Kidney epithelial cell (primary cell): ENCODE measurements at places on chromosomes 3 and 15. TPM values are rescaled to one million over a fixed set of nuclear protein-coding genes. Genes with fewer than 3 reads are reported as not detected.

ADAMTS9 gene
- total RNA-seq: 211 and 217 TPM in 2 replicates

TMEM40 gene
- 5.3 and 7.9 TPM in 2 replicates for total RNA-seq

ALPK3 gene
- total RNA-seq: 54.5 and 55.7 TPM in 2 replicates

SPRED1 gene
- total RNA-seq: 20.4 and 22.0 TPM in 2 replicates

- no peak for DNase-seq
Measured at GRCh38 chr3:179735321-179735720, 82.5 kb downstream of the USP13 start.

CLDN16 gene
- total RNA-seq: 10.9 and 12.0 TPM in 2 replicates

MESP2 gene
- total RNA-seq: 0.27 and 0.29 TPM in 2 replicates

HAPLN3 gene
- 16.8 and 28.2 TPM in 2 replicates for total RNA-seq

GRCh38 chr3:130354430-130354829, 9.0 kb downstream of the COL6A5 start:
- DNase-seq: no peak

STAC gene
- total RNA-seq: 15.3 and 17.5 TPM in 2 replicates

DNA sequence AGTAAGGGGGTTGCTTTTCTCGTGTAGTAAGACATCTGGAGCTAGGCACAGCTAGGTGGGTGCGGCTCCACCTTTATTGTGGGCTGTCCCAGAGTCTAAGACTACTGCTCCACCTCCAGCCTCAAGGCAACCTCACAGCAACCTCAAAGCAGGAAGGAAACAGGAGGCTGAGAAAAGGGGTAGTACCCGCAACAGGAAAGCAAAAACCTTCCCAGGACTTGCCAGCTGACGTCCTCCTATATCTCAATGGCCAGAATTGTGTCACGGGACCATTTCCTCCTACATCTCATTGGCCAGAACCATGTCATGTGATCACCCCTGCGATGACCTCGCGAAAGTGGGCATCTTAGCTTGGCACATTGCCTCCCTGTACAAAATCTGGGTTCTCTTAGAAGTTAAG, 4.3 kb upstream of the GPR160 start:
- no peak for DNase-seq

SLC27A2 gene
- total RNA-seq: 7.8 and 7.9 TPM in 2 replicates

DNA sequence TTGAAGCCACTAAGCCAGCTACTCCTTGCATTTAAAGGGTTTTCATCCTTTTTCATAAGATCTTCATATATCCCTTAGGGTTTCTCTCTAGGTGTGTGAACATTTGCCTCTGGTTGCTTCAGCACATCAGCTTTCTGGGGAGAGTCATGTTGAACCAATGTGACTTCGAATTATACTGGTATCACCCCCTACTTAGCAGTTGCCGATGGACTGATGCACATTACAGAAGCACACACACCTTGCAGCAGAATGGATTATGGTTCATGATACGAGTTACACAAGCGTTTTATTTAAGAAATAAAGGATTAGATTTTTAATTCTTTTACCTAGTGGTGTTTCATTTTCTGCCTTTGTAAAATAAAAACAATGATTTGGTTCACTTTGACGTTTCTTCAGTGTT, 39.6 kb downstream of the FBXO22 start:
- no peak for DNase-seq

DNA sequence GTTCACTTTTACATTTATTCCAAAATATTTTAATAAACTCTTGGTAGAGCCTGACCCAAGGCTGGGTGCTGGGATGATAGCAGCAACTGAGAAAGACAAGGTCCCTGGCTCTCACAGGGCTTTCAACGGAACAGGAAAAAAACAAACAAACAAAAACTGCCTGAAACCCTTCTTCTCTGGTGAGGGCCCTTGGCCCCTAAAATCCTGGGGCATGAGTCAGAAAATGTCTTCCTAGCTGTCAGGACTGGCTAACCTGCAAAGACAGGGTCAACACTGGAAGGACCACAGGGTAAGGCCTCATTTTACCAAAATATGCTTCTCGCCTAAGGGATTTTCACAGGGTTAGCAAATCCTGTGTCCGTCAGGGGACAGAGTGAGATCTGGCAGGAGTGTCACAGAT, 45.7 kb upstream of the WNT5A start:
- no peak for DNase-seq

DNA sequence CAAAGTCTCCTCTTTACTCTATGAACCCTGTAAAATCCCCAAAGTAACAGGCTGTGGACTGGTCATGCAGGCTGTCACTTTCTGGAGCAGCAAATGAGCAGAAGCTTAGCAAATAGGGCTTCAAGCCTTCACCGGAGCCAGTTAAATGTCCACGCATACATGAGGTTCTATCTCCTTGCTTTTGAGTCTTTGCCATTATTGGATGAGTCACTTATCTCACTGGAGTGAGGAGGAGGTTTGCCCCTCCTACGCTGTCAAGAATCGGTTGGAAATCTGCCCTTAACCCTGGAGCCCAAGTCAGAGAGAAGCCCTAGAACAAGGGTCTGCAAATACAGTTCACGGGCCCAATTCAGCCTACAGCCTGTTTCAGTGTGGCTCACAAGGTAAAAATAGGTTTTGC, 126.1 kb upstream of the CTNNB1 start:
- DNase-seq: no peak

DNA sequence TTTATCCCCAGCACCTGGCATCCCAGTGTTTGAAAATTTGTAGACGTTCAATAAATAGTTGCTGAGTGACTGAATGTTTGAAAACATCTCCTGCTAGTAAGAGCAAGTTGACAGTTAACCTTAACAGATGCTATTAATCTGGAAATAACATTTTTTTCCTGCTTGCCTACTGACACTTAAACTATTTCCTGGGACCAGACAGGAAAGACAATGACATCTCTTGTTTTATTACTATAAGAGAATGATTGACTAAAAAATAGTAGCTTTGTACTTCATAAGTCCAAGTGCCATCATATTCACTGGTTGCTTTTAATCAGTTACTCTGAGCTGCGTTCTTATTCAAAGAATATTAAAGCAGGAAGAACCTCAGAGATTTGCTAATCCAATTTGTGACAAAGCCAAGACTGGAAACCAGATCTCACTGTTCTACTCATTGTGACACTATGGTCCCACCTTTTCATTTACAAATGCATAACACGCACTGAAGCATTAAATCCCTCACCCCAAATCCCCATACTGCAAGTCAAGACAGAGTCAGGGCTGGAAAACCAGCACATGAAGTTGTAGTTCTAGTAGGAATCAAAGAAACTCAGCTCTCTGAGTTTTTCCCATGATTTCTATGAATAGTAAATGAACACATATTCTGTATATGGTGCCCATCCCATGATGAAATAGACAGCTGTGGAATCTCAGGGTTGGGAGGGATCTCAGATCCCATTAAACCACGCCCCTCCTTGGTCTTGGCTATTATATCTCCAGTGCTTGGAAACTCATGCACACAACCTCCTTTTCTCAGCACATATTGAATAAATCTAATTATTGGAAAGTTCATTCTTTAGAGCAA, 212.7 kb upstream of the P2RY1 start:
- no peak for DNase-seq

ARPP21 gene
- 0.14 and 0.71 TPM in 2 replicates for total RNA-seq

- DNase-seq: no peak
Measured at GRCh38 chr3:133271042-133271441, 128.8 kb upstream of the BFSP2 start.

DNA sequence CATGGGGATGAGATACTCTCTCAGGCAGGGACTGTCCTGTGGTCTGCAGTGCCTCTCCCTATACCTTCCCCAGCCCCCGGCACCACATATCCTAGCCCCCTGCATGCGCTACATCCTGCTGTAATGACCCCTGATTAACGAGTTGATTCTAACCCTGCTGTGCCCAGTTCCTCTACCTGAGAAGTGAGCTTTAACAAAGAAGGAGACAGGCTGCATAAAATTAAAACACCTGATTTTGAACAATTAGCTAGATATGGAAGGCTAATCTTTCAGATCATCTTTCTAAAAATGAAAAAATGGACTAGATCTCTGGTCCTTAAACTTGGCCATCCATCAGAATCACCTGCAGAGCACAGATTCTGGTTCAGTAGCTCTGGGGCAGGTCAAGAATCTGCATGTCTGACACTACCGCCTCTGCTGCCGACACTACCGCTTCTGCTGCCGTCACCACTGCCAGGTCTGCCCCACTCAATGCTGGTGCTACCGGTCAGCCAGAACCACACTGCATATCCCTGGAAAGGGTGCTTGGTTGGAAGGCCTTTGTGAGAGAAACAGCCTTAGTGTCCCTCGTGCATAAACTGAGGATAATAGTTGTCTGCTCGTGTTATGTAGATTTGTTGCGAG, 33.6 kb upstream of the ZBTB38 start:
- no peak for DNase-seq

DNA sequence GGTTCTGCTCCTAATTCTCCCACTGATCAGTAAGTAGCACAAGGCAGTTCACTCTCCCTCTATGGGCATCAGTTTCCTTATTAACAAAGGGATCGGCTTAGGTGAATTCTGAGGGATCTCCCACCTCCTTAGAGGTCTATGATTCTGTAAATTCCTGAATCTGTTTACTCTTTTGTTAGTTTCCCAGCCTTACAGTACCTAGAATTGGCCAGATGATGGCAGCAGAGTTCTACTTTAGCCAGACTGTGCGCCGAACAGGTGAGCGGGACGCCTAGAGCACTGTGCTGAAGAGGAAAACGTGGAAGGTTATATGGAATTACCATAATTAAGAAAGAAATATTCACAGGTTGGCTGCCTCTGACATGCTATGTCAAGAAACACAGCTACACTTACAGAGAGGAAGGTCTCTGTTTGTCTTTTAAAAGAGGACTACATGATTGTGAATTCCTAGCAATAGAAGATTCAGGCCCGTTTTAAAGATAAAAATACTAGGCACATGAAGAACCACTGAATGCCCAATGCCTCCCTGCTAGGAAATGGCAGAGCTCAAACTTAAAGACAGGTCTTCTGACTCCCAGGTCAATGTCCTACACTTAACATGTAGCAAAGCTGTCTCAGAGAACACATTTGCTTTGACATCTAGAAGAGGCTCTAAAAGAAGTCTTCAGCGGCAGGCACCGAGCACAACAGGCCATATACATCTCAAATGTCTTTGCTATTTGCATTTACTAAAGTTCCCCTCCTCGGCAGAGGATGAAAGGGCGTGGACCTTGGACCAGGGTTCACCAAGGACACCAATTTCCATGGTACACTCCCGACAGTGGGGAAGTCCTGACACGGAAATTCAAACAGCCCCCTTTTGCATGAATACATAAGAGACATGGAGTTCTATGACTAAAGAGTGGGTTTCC, 259.9 kb downstream of the FGF12 start:
- DNase-seq: peak; percentile 16

GRCh38 chr3:150124142-150124541, 153.4 kb upstream of the PFN2 start:
- DNase-seq: no peak

- no peak for DNase-seq
Measured at GRCh38 chr3:153285982-153286381, 124.0 kb downstream of the RAP2B start.

GPR160 gene
- 13.2 and 14.2 TPM in 2 replicates for total RNA-seq

GRCh38 chr15:42110367-42110766, 16.0 kb upstream of the PLA2G4D start:
- no peak for DNase-seq

GRCh38 chr3:68239542-68239941, 585.1 kb upstream of the SUCLG2 start:
- no peak for DNase-seq

BOC gene
- 3.4 and 4.7 TPM in 2 replicates for total RNA-seq

- no peak for DNase-seq
Measured at GRCh38 chr15:31467361-31467760, 140.7 kb downstream of the KLF13 start.

DNA sequence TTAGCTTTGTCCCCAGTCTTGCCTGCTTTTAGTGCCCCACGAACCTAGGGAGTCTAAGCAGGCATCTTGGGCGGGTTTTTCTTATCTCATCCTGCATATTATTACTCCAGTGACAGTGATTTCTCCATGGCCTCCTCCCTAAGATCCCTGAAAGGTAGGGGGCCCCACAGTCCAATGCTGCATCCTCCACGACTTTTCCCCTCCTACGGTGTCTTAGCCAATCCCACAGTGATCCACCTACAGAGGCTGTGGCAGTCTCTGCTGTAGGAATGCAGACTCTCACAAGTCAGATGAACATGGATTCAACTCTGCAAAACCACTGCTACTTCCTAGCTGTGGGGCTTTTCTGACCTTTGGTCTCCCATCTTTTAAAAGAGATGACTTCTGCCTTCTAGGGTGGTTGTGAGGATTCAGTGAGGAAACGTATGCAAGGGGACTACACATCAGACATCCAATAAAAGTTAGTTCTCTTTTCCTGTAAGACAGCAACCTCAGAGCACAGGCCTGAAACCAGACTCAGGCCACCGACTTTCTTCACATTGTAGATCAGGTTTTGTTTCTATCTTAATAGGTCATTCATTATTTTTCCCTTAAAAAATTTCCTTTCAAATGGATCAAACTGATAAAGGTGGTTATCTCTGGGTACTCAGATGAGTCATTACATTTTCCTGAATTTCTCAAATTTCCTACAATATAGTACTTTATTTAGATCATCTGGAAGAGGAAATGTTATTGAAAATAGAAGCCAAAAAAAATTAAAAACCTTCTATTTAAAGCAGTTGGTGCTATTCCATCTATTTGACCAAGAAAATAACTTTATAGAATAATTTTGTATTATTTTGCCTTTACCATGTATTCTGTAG, 23.2 kb downstream of the ILDR1 start:
- DNase-seq: no peak

SYNPR gene
- not detected in 2 replicates for total RNA-seq

DNA sequence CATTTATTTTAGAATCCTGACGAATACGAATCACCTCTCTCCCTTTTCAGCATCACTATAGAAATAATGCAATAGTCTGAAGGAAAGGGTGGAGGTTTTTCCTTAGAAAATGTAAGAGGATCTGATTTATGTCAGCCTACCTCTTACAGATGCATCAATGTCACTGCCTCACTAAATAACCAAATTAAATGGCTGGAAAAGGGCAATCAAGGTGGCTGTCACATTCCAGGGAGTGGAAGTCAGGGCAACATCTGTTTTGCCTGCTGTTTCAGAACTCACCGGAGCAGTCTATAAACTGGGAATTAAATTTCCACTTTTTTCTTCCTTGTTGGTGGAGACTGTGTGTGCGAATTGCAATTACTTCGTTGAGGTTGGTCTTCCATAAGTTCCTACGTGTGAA, 299.3 kb upstream of the PDZRN3 start:
- no peak for DNase-seq

DNA sequence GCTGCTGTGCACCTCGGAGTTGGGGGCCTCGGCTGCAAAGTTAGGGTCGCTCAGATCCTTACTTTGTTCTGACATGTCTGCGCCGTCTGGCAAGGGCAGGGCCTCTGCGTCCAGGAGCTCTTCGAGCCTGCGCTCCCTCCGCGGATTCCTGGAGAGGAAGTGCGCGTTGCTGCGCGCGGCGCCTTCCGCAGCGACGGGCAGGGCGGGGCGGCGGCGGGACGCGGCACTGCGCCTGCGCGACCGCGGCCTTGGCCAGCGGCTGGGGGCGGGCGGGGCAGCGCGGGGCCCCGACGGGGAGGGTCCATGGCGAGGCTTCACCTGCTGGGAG, at the start of gene NDN:
Gene NDN (minus strand): TSS at position 163 of the 328 bp plus-strand sequence. CDS start 88 bp downstream, at position 75.
- no peak for DNase-seq

CIB2 gene
- 16.3 and 21.4 TPM in 2 replicates for total RNA-seq

GRCh38 chr3:178900029-178900646, 171.5 kb downstream of the ZMAT3 start:
- DNase-seq: no peak
